NCI-H1694 (cell line): ENCODE measurements at places on chromosomes 3 and 15.
A peak's percentile ranks its signal among the peaks of the same experiment; 100 is the strongest.

- DNase-seq: peak; percentile 16
Observed at GRCh38 chr3:88058306-88058580, 562 bp downstream of the CGGBP1 start.

- no peak for DNase-seq
Observed at GRCh38 chr3:73491287-73491662, 133.5 kb downstream of the PDZRN3 start.

DNA sequence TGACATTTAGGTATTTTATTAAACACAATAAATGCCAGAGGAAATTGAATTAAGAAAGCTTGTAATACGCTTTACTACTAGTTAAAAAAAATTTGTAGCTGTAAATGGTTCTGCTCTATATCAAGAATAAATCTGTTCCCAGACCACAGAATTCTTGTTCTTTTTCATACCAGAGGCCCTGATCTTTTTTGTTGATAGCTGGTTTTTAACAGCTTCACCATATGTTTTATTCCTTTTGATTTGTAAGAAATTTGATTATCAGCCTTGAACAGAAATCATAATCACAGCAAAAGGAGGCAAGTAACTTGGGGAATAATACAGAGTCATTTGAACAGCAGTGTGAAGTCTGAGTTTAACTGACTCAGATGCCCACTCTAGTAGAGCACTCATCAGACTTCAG is 202.7 kb downstream of the CNTN4 start:
- DNase-seq: no peak

- DNase-seq: no peak
Observed at GRCh38 chr3:144915202-144915601, 943.6 kb downstream of the DIPK2A start.

DNA sequence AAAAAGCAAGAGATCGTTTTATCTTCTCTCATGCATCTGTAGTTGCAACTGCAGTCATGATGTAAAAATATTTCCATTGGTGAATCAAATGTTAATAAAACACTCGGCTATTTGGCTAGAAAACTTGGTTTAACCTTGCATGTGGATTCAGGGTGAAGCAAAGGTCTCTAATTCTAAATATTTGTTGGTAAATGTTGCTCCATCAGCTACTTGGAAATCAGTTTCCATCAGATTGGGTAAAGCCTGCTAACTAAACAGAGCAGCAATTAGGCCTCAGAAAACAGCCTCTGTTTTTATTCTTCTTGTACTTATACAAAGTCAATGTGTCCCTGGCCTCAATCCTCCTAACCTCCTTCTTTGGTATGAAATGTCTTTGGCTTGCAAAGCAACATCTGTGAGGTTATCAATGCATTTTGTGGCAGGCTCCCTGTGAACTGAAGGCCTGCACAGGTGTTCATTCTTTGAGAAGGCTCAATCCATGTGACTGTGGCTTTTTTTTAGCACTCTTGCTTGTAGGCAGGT is 312.3 kb downstream of the WDR72 start:
- no peak for DNase-seq

- DNase-seq: no peak
Observed at GRCh38 chr3:108428586-108428985, 81.8 kb downstream of the MYH15 start.

DNA sequence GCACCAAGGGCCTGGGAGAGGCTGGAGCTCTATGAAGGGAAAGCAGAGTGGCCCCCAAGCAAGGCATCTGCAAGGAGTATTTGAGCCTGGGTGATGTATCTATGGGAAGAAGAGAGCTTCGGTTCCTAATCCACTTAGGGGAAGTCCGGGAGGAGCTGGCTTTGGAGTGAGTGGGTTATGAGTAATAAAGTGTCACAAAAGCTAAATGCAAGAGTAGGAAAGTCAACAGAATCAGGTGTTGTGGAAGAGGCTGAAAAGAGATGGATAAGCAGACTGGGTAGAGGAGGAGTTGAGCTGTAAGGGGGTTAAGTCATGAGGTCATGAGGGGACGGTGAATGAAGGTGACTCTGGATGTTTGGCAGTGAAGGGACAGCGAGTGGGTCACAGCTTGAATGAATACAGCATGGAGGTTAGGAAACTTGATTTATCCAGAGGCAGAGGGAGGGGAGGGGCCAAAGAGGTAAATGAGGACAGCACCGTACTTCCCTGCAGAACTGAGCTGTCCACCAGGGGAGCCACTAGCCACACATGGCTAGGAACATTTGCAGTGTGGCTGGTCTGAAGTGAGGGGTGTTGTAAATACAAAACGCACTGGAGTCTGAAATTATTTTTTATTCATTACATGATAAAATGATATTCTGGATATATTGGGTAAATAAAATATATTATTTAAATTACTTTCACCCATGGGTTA is 83.3 kb downstream of the ADCY5 start:
- DNase-seq: no peak

- DNase-seq: no peak
Observed at GRCh38 chr3:96813820-96814650, at the start of gene EPHA6. Gene EPHA6, plus strand, starts transcription at chr3:96814594.

DNA sequence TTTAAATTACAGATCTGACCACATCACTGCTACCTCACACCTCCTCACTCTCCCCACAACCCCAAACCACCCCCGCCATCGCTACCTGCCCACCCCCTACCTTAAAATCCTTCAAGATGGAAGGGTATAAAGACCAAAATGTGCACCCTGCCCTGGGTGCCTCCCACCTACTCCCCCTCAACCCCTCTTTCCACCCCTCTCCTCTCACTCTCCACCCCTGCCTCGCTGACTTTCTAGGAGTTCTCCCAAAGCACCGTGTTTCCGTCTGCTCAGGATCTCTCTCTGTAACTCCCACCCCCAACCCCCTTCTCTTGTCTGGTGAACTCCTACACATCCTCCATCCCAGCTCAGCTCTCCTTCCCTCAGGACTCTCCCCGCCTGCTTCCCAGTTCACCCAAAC is 69.1 kb downstream of the MEGF11 start:
- no peak for DNase-seq

DNA sequence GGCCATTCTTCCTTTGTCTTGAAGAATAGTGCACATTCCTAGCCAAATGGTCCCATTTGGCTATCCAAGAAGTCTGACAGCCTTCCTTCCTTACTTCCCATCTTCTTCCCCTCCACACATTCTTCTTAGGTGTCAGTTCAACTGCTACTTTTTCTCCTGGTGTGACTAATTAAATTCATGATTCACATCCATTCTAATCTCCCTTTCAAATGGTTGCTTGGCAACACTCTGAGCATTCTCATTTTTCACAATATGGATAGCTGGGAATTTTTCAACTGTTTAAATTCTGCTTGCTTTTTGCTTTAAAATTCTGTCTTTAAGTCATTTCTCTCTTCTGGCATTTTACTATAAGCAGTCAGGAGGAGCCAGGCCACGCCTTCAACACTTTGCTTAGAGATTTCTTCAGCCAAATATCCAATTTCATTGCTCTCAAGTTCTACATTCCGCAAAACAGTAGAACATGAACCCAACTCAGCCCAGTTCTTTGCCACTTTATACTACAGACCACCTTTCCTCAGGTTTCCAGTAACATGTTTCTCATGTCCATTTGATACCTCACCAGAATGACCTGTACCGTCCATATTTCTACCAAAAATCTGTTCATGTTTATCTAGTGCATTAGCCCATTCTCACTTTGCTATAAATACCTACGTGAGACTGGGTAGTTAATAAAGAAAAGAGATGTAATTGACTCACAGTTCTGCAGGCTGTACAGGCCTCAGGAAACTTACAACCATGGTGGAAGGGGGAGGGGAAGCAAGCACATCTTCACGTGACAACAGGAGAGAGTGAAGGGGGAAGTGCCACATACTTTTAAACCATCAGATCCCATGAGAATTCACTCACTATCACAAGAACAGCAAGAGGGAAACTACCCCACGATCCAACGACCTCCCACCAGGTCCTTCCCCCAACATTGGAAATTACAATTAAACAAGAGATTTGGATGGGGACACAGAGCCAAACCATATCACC is 31.9 kb upstream of the MCF2L2 start:
- no peak for DNase-seq

- DNase-seq: peak; percentile 96
Observed at GRCh38 chr3:189108067-189108466, 63.7 kb upstream of the TPRG1 start.

DNA sequence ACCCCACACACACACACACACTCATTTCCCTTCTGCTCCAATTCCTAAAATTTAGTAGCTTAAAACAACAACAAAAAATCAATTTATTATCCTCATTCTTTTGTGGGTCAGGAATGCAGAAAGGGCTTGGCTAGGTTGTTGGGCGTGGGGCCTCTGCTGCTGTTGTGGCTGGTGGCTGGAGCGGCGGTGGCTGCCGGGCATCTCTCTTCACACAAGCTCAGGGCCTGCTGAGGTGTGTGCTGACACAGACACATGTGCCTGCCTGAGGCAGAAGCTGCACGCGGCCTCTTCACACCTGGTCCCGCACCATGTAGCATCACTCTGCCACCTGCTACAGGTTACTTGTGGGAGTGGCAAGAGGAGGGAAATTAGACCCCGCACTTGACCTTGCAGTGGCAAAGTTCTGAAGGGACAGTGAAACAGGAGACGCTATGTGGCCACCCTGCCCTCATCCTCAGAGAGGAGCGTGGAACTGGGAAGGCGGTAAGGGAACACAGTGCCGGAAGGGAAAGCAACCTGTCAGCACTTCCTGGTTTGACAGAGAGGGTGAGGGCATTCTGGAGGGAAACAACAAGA is 64.0 kb upstream of the PRR20G start:
- DNase-seq: no peak

DNA sequence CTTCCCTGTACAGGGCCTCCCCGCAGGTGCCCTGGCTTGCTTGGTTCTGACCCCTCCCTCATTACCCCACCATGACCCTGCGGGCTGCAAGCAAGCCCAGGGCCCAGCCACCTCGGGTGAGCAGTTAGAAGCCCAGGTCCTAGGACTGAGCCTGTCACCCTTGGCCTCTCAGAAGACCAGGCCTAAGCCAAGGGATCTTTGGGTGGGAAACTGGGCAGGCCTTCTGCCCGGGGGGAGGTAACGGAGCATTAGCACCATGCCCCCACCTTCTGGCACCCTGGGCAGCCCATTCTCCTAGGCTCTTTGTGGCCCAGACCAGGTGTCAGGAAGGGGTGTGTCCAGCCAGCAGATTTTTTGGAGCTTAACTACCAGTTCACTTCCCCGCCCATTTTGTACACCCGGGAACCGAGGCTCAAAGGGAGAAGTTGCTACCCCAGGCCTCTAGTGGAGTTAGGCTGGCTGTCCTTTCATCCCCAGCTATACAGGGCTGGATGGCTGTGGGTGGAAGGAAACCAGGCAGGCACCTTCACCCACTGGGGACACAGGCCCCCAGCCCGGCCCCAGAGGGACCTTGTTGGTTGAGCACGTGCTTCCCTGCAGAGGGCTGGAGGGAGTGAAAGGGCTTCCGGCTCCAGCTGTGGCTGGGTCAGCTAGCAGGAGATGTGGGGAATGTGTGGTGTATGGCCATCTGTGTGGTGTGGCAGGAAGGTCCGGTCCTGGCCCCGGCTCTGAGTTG is 1.4 kb downstream of the CSK start:
- DNase-seq: no peak

DNA sequence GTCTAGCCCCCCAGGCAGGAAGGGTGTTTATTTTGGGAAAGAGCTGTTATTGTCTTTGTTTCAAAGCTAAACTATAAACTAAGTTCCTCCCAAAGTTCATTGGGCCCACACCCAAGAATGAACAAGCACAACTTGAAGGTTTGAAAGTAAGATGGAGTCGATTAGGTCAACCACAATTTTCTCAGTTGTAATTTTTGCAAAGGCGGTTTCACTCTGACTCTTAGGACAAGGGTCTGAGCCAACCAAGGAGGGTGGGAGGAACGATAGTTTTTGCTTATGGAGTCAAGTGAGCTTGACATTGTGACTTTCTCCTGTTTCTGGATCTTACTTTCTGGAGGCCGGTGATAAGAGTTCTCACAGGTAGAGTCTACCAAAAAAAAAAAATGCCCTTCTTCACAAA is 5.8 kb upstream of the ZNF770 start:
- no peak for DNase-seq

- DNase-seq: no peak
Observed at GRCh38 chr15:50162969-50163718, 18.9 kb upstream of the SLC27A2 start.

DNA sequence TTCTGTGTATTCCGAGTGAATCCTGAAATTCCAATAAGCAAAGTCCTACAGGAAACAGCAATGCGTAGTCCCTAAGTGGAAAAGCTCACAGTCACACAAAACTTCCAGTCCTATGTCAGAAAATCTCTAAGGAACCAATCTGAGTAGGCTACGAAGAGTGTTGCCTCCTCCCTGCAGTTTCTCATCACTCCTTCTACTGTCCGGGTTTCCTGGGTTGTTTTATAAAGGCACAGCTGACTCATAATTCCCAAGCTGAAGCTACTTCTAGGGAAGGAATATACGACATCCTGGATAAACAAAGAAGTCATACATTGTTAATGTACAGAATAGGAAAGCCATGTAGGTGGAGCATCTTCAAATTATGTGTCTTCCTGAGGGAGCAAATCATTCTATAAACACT is 65.7 kb upstream of the RGMA start:
- DNase-seq: no peak

DNA sequence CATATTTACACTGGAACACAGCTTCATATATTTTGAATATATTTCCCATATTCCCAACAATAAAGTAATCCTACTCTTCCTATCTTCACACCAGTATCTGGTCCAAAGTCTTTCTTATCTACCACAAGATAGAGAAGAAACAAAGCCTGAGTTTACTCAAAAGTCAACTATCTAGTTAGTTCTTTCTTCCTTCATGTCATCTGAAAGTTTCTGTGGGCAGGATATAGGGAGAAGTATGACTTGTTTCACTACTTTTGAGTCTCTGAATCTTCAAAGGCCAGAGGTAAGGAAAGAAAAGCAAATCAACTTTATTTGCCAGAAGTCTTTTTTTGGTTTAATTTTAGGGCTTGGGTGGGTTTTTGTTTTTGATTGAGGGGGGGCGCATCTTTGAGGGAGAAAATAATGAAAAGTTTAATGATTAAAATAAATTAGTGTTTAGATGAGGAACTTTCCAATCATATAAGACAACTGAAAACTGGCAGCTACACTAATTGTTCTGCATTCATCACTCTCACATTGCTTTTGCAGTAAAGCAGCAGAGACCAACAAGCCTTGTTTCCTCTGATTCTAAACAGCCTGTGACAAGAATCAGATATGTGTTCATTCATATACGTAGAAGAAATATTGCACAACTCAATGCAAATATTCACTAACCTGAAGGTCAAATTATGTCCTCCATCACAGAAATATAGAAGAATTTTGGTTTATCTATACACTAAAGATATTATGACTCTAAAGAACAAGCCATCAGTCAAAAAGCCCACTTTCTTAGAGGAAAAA is 421.4 kb downstream of the SHQ1 start:
- DNase-seq: no peak

DNA sequence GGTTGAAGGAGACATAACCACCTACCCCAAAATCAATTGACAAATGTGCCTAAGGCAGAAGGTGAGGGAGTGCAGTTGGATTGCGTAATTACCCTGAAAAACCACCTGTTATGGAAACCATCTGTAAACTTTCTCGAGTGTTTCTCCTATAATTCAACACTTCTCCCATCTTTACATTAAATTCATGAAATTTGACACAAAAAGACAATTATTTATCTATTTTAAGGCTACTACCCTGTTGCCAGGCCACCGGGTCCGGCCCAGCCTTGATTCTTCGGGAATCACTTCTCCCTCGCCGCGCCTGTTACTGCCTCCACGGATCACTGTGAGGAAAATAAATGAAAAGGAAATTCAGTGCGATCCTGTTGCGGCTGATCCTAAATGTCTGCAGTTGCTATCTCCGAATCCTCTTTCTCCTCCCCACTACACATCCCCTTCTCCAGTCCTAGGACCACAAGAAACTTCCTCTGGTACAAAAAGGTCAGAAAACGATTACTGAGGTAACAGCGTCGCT is 646 bp downstream of the IQCB1 start:
- no peak for DNase-seq

- DNase-seq: no peak
Observed at GRCh38 chr3:136750209-136750896, 1.8 kb downstream of the STAG1 start.
